ENCODE measurements at places on chromosomes 12 and 14.

- DNase-seq: no peak
Observed at GRCh38 chr14:51862860-51863259, 2.4 kb downstream of the GNG2 start.

GRCh38 chr12:130081117-130081805, 81.0 kb upstream of the FZD10 start:
- no peak for DNase-seq

DNA sequence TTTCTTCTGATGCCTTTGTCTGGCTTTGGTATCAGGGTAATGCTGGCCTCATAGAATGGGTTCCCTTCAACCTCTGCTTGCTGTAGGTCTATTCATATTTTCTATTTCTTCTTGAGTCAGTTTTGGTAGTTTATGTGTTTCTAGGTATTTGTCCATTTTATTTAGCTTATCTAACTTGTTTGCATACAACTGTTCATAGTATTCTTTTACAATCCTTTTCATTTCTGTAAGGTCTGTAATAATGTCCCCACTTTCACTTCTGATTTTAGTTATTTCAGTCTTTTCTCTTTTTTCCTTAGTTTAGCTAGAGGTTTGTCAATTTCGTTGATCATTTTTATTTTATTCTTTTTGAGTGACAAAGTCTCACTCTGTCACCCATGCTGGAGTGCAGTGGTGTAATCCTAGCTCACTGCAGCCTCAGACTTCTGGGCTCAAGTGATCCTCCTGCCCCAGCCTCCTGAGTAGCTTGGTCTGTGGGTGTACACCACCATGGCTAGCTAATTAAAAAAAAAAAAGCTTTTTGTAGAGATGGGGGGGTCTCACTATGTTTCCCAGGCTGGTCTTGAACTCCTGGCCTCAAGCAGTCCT, 11.7 kb downstream of the TTLL5 start:
- no peak for DNase-seq

DNA sequence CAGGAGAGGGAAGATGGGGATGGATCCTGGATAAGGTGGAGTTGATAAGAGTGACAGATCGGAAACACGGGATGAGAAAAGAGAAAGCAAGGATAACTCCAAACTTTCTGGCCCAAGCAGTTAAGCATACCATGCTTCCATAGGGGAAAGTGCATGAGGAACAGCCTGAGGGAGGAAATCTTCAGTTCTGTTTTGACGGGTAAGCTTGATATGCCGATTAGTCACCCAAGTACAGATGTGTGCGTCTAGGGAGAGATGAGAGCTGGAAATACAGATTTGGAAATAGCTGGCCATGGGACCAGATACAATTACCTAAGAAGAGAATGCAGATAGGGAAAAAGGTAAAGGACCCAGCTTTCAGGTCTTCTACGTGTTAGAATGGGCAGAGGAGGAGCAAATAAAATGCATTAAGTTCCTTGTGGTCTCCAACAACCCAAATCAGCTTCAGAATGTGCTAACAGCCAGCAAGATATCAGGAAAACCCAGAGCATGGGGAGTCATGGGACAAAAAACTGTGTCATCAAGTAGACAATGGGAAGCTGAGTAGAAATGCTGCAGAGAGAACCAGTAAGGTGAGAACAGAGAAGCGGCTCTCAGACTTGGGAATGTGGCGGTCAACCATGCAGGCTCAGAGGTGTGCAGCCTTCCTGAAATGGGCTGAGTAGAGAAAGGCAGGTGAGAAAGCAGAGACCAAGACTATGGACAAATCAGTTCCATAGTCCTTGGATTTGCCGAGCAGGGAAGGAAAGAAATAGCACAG, 56.3 kb downstream of the PPP1R36 start:
- no peak for DNase-seq

GRCh38 chr14:31057035-31057434, 30.9 kb upstream of the STRN3 start:
- no peak for DNase-seq

DNA sequence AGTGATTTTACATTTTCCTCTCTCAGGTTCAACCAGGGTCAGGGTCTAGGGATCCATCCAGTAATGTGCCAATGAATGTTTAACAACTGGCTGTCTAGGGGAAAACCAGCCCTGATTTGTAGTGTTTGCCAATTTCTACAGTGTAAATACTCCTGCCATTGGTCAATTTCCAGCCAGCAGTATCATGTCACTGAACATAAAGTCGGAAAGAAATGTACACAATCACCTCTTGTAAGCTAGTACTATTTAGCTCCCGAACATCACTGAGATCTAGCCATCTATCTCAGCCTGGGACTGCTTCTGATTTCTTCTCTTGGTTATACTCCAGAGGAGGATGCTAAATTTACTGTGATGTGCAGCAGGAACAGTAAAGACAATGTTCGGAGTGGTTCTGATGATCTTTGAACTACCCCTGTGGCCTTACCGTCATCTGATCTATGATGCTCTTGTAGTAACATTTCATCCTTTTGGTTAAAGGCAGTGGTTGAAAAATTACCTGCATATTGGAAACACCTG, 36.7 kb upstream of the EGLN3 start:
- DNase-seq: no peak

DNA sequence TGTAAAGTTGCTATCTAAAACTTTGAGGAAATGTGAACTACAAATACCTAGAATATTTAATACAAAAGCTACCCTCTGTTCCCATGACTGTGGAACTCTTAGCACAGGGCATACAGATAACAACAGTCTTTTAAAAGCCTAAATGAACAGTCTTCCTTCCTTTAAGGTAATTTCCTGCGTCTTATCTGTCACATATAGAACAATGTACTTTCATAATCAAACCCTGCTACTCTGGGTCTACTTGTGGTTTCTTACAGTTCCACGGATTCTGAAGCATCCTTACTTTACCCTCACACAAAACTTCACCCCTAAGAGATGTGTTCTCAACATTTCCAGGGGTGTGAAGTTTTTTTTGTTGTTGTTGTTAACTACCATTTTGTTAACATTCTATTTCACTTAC, 5.1 kb downstream of the PKP2 start:
- no peak for DNase-seq

GRCh38 chr12:45655186-45655585, 74.3 kb upstream of the ARID2 start:
- DNase-seq: peak; percentile 37

DNA sequence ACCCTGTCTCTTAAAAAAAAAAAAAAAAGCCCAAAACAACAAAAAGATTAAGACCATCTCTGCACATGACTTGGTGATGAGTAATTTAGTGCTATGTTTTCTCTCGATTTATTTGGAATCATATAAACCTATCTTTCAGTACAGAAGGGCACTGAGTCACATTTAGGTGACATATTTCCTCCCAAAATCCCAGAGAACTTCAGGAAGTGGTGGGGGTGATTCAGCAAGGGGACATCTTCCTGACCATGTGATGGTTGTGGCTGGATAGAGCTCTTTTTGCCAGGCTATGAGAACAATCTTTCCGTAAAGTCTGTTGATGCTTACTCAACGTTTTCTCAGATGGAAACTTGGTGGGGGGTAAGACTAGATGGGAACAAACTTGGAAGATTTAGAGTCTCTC, 50.0 kb downstream of the PPFIBP1 start:
- no peak for DNase-seq

DNA sequence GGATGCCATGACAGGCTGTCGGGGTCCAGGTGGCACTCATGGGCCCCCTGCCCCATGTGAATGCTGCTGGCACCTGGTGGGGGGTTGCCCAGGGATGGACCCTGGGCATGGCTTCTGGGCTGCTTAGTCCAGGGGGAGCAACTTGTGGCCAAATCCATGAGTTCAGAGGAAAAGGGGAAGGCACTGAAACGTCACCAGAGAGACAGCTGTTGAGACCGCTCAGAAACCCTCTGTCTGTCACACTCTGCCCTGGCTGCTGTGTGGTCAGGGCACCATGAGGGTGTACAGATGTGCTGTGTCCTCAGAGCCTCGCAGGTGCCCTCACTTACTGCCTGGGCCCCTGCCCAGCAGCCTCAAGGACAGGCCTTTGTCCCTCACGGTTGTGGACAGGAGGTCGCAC, 9.4 kb downstream of the CLBA1 start:
- DNase-seq: no peak

DNA sequence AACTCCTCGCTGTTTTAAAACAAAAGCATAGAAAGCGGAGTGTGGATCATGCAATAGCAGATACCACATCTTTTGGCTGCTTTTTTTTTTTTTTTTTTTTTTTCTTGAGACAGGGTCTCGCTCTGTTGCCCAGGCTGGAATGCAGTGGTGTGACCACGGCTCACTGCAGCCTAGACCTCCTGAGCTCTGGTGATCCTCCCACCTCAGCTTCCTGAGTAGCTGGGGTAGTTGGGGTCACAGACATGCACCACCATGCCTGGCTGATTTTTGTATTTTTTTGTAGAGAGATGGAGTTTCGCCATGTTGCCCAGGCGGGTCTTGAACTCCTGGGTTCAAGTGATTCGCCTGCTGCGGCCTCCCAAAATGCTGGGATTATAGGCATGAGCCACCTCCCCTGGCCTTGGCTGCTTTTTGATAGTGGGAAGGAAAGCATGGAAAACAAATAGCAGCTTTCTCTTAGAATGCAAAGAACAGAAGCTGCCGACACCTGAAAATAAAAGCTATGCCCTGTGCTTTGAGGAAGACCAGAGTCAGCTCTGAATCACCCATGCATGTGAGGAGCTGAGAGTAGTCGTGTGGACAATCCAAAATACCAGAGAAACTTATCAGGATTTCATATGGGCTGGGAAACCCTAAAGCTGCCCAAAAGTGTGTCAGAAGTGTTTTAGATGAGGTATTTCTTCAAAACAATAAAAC, 3.6 kb upstream of the ELK3 start:
- DNase-seq: no peak

- DNase-seq: no peak
Observed at GRCh38 chr12:52539083-52539820, 13.7 kb downstream of the KRT71 start.

- no peak for DNase-seq
Observed at GRCh38 chr12:104588047-104588920, 131.5 kb downstream of the CHST11 start.

DNA sequence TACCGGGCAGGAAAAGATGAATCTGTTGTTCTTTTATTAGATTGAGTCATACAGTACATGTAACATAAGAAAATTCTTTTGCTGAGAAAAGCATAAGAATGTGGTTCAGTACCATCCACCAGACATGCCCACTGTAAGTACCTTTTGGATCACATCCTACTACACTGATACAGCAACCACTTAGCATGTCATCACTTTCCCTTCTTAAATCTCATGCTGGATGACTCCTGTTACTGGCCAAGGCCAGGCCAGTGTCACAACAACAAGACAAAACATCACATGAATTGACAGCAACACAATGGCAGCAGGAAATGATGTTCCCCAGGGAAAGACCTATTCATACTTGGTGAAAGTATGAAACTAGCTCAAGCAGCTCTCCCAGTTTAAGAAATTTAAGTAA, 46.4 kb downstream of the STXBP6 start:
- DNase-seq: no peak

DNA sequence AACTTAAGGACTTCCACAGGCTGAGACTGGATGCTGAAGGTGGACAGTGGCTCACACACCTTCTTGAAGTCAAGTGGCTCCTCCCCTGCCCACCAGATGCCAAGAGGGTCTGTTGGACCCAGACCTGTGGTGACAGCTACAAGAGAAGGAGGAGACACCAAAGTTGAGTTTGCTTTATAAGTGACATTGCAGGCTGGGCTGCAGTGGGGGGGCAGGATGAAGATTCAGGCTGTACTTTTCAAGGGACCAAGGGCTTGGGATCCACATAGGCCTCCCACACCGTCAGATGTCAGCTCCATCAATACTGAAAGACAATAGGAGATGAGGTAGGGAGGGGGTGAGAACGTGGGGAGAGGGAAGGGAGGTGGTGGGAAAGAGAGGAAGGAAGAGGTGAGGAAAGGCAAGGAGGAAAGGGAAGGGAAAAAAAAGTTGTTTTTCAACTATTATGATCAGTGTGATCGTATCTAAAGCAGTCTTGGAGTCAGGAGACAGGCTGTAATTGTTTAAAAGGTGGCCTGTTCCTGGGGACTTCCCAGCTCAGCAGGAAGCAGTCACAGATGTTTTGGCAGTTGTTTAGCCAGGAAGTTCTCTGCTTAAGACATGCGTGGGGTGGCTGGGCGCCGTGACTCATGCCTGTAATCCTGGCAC, 84.1 kb upstream of the RESF1 start:
- DNase-seq: no peak

DNA sequence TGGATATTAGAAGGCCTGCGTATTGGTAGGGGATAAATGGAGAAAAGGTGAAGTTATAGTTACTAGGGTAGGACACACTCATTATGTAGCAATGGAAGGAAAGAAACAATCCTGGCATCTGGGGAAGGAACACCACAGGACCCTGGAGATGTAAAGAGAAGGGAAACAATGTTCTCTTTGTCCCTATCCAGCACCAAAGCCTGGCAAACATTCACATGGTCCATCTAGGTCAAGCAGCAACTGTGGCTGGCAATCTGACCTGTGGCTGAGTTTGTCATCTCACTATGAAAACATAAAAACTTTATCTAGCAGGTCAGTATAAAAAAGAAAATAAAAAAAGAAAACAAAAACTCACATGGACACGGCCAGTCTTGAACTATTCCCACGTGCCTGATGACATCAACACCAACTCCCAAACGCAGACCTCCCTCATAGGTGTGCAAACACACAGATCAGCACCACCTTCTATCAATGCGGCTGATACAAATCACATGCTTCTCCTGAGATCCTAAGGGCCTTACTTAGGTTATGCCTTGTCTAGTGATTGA, 2.6 kb downstream of the POMT2 start:
- DNase-seq: no peak

DNA sequence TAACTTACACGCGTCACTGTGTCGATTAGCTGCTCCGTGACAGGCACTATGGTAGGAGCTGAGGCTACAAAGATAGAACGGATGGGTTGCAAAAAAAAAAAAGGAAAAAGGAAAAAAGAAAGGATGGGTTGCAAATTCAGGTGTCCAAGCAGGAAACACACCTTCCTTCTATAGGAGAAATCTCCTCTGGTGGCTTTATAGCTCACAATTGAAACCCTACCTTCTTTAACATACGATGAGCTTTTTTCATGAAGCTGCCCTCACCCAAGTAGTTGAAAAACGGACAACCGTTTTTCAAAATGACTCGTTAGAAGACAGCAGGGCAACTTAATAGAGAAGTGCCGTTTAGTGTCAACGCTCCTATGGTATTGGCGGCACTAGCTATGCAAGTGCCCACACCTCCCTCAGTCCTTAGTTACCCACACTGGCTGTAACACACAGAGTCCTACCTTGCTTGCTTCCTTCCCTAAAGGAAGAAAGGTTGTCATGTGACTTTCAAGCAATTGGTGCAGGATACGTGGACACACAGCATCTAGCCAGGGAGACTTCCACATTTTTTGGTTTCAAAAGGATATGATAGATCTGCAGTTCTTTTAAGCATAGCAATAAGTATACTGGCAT, 682 bp upstream of the TRIP11 start:
- peak; percentile 45 for DNase-seq

- no peak for DNase-seq
Observed at GRCh38 chr12:76587428-76588178, 28.0 kb upstream of the OSBPL8 start.

- DNase-seq: no peak
Observed at GRCh38 chr14:81178063-81178462, 42.7 kb downstream of the GTF2A1 start.

DNA sequence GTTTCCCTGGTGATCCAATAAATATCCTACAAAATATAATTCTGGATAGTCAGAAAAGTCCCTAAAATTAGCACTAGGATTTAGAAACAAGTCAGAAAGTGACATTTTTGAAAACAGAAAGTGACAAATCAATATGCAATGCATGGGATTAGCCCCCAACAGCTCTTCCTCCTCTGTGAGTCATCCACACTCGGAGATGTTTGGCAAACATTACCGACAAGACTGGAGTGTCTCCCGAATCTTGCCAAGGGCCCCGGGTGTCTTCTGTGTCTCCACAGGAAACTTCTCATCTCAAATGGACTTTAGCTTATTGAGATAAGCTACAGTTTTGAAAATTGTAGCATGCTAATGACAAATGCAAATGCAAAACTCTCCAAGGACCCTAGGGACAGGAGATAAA, 398.9 kb upstream of the CCDC196 start:
- no peak for DNase-seq
